Ureter (tissue), 1 donor: ENCODE measurements at places on chromosomes 1 and 21. TPM values are rescaled to one million over a fixed set of nuclear protein-coding genes. Genes with fewer than 3 reads are reported as not detected.

DNA sequence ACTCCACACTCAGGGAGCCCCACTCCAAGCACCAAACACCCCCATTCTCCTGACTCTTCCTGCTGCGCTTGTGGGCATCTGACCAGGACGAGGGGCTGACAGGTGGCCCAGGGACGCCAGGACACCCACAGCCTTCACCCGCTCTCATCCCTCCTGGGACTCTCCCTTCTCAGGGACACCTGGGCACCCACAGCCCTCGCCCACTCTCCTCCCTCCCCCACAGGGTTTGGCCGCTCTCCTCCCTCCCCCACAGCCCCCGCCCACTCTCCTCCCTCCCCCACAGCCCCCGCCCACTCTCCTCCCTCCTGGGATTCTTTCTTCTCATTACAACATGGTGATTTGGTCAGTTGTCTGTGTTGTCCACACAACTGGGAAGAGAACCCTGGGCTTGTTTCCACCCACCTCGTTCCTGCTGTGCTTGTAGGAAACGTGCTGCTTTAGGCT, 43.4 kb downstream of the PRDM15 start:
- no peak for DNase-seq

GRCh38 chr1:230759369-230760065, 12.3 kb downstream of the CAPN9 start:
- no peak for DNase-seq

DNA sequence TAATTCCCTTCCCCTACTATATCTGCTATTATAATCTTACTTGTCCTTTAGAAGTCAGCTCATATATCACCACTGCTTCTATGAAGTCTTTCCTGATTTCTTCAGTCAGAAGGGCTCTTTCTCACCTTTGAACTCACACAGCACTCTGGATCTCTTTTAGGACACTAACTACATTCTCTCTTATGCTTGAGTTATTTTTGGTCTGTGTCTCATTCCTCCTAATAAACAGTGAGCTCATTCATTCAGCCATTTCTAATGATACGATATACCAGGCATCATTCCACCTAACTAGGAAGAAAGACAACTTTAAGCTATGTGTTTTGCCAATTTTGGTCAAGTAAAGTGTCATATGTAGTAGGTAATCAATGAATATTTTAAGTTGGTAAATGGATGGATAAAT, 1.2 kb upstream of the STYXL2 start:
- no peak for DNase-seq

- DNase-seq: no peak
These were observed 116.3 kb upstream of the ADAMTS5 start for GRCh38 chr21:27083144-27083543.

- DNase-seq: no peak
These were observed 927.9 kb upstream of the B3GALT2 start for GRCh38 chr1:194114288-194114687.

GRCh38 chr21:33801424-33802405, 113.9 kb downstream of the ATP5PO start:
- peak; percentile 68 for DNase-seq

- DNase-seq: no peak
These were observed 1.1 kb downstream of the ZNF672 start for GRCh38 chr1:248839168-248839555.

DNA sequence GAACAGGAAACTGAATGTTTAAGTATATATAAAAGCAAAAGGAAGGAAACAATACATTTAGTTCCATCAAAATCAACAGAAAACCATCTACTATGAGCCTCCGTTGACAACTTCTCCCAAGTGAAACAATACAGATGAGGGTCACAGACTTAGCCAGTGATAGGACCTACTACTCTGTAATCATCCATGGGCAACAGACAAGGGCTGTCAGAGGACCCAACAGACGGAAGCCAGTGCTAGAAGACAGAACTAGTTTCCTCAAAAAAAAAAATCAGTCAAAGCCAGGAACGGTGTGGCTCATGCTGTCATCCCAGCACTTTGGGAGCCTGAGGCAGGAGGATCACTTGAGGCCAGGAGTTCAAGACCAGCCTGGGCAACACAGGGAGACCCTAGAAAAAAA, 20.6 kb downstream of the RERE start:
- DNase-seq: no peak

Gene FCGR3B
- 1.6 TPM for total RNA-seq

Gene RXFP4
- total RNA-seq: not detected

Gene OR2T29
- total RNA-seq: not detected
